ENCODE measurements at places on chromosomes 7 and 10. TPM values are rescaled to one million over a fixed set of nuclear protein-coding genes. Genes with fewer than 3 reads are reported as not detected.

The WDFY4 gene
- 1.2 TPM for total RNA-seq

The OR2A5 gene
- not detected for total RNA-seq

The NPFFR1 gene
- total RNA-seq: not detected

The BLNK gene
- 1.3 TPM for total RNA-seq

The GPR37 gene
- not detected for total RNA-seq

The GHRHR gene
- not detected for total RNA-seq

The TIAL1 gene
- total RNA-seq: 215 TPM

- peak; percentile 1 for DNase-seq
Observed at GRCh38 chr7:94060752-94061151, 56.6 kb upstream of the BET1 start.

GRCh38 chr7:110296321-110296720, 794.6 kb upstream of the LRRN3 start:
- no peak for DNase-seq

GRCh38 chr7:155922067-155922816, 110.0 kb upstream of the SHH start:
- no peak for DNase-seq

- DNase-seq: no peak
Observed at GRCh38 chr10:17101910-17102266, 27.7 kb downstream of the CUBN start.

GRCh38 chr7:38413784-38414183, 140.3 kb upstream of the TARP start:
- no peak for DNase-seq

GRCh38 chr7:34357068-34357467, 300.9 kb upstream of the NPSR1 start:
- DNase-seq: no peak

GRCh38 chr10:22615819-22616499, 98.4 kb downstream of the PIP4K2A start:
- DNase-seq: peak; percentile 40

DNA sequence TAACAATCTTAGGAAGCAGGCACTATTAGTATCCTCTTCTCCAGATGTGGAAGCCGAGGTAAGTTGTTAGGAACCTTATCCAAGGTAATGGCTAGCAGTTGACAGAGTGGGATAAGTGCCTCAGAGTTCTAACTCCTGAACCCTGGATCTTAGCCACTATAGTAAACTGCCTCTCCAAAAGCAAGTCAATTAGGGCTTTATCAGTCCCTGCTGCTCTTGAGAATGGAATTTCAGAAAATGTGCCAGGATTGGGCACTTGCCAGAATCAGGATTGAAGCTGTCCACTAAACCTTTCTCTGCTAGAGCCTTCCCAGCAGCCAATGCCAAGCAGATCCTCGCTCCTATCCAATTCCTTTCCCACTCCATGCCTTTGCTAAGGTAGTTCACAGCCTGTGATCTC, 777.5 kb upstream of the POM121L12 start:
- no peak for DNase-seq

- no peak for DNase-seq
Observed at GRCh38 chr7:91230503-91230902, 33.7 kb upstream of the FZD1 start.

GRCh38 chr7:129110258-129110981, 34.1 kb upstream of the TSPAN33 start:
- DNase-seq: no peak

DNA sequence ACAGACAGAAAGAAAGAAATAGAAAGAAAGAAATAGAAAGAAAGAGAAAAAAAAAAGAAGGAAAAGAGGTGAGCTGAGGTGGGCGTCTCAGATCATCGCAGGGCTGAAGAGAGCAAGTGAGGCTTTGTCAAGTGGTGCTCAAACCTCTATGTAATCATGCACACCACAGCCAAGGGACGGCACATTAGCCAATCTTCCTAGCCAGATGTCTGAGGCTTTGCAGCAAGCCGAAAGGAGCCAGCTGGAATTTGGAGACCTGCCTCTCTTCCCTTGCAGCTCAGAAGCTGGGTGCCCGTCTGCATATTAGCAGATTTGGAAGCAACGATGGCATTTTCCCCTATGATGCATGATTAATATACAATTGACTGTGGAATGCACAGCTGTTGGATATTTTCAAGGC, 52.5 kb downstream of the ADRA2A start:
- no peak for DNase-seq

DNA sequence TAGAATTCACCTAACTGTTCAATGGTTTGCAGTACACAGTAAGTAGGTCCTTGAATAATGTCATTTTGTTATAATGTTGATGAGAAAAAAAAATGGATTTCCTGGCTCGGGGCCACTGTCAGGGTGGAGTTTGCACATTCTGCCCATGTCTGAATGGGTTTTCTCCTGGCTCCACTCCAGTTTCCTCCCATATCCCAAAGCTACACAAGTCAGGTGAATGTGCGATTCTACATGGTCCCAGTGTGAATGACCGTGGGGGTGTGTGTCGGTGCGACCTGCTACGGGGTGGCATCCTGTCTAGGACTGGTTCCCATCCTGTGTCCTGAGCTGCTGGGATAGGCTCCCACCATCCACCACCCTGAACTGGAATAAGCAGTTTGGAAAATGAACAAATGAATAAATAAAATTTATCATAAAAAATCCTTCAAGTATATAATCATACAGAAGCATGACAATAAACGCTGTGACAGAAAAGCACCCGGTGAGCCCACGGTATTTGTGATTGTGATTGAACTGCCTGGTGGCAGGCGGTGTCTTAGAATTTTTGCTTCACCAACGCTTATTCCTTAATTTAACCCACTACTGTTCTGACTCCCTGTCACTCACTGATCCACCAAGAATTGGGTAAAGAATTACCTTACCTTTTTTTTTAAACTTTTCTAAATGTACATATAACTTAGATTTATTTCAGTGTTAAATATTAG, 114.1 kb downstream of the ICA1 start:
- no peak for DNase-seq

GRCh38 chr10:71287456-71287855, 31.6 kb upstream of the SLC29A3 start:
- no peak for DNase-seq

- DNase-seq: no peak
Observed at GRCh38 chr7:139526578-139527544, 3.4 kb downstream of the CLEC2L start.

- no peak for DNase-seq
Observed at GRCh38 chr7:2710286-2710655, 22.3 kb downstream of the AMZ1 start.

DNA sequence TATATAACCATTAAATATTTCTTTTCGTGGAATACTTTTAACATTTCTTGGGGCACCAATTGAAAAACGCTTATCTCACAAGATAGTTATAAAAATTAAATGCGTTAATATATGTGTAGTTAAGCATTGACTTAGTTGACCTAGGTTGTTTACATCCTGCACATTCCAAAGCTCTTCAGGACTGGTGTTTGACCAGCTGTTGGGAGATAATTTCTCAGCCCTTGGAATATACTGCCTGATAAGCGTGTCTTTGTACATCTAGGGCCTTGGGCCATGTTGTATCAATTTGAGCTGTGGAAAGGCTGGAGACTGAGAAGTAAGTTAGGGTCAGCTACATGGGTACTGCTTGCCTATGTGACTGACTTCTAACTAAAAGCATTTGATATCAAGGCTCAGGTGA, 90.0 kb upstream of the AOAH start:
- DNase-seq: no peak

DNA sequence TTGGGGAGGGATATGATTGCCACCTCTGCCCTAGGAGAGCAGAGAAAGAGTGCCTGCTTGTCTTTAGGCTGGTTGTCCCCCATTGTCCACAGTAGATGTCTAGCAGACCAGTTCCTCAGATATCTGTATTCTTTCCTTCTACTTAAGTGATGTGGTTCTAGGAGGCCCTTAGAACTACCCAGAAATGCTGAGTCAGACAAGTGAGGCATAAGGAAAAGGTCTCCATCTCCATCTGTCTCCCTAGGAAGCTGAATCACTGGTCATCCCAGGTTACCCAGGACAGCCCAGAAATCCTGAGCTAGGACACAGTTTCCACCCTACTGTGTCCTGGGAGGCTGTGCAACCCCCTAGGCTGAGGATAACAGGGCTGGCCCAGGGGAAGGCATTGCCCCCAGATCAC, 93.4 kb upstream of the INHBA start:
- no peak for DNase-seq

DNA sequence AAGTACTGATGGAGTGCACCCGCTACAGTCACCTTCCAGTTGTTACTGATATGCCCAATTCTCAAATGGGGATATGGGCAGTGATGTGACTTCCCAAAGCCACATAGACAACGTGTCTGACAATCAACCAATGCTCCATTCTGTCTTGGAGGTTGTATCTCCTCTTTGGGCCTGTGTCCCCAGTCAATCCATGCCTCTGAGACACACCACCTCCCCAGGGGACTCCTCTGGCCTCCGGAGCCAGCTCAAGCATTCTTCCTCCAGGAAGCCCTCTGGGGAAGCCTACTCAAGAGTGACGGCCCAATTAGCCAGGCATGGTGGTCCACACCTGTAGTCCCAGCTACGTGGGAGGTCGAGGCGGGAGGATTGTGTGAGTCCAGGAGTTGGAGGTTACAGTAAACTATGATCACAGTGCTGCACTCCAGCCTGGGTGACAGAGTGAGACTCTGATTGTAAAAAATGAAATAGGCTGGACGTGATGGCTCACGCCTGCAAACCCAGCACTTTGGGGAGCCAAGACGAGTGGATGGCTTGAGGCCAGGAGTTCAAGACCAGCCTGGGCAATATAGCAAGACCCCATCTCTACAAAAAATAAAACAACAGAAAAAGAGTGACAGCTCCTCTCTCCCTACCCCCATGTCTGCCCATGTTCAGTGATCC, 99.5 kb upstream of the TNRC18 start:
- DNase-seq: no peak

Measured in activated naive CD8-positive, alpha-beta T cell treated with anti-CD3 and anti-CD28 coated beads for 36 hours (primary cell).